ENCODE measurements at places on chromosomes 7 and 10.

- no peak for DNase-seq
These were observed 43.2 kb downstream of the FIGNL1 start for GRCh38 chr7:50406935-50407334.

- no peak for DNase-seq
These were observed 208.7 kb upstream of the PHYHIPL start for GRCh38 chr10:58967551-58968388.

GRCh38 chr7:100675581-100676350 is 2.2 kb downstream of the GNB2 start:
- no peak for DNase-seq

- DNase-seq = no peak
These were observed 779.9 kb downstream of the GRM8 start for GRCh38 chr7:126472825-126473224.

GRCh38 chr7:158751751-158752150 is 47.1 kb upstream of the NCAPG2 start:
- DNase-seq = no peak
